NB4 (cell line): ENCODE measurements at places on chromosomes 4 and X.

- DNase-seq, result no peak
Observed at GRCh38 chr4:25430630-25431029, 53.6 kb downstream of the ANAPC4 start.

- no peak for DNase-seq
Observed at GRCh38 chr4:172393220-172393619, 580.0 kb downstream of the GALNTL6 start.

GRCh38 chrX:133794126-133794525, 191.3 kb downstream of the GPC3 start:
- no peak for DNase-seq

- DNase-seq, result no peak
Observed at GRCh38 chr4:100302061-100303026, 112.1 kb upstream of the DDIT4L start.

DNA sequence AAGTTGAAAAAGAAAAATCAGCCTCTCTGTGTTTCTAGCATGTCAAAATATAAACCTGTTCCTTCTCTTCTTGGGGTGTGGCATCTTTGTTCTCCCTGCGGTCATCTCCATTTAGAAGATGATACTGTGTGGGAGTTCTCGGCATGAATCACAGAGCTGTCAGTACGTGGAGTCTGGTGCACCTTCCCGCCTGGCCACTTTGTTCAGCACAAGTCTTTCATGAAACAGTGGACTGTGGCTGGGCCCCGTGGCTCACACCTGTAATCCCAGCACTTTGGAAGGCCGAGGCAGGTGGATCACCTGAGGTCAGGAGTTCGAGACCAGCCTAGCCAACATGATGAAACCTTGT, 166.5 kb downstream of the MAML3 start:
- DNase-seq, result no peak

DNA sequence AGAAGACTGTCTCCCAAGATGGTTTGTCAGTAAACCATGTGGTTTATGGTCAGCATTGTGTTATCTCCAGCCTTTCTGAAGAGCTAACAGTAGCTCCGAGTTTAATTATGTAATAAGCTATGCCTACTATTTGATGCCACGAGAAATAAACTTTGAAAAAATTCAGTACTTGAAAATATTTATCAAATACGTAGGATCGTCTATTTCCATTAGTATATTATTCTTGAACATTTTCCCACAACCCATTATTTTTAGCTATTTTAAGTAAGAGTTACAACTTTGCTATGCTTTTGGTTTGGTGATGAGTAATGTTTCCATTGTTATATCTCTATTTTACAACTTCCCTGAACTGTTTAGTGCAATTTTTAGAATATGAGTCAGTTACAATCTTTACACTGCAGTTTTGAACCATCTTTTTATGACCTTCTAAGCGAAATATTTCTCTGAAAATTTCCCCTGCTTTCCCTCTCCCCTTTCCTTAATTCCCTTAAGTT, 44.5 kb upstream of the TRIM2 start:
- DNase-seq, result peak; percentile 29

- DNase-seq, result no peak
Observed at GRCh38 chrX:30814978-30815377, 74.1 kb downstream of the TAB3 start.

- DNase-seq, result no peak
Observed at GRCh38 chr4:112897543-112897942, 151.9 kb upstream of the ANK2 start.

GRCh38 chr4:118756958-118757357, 71.8 kb downstream of the METTL14 start:
- no peak for DNase-seq

GRCh38 chr4:141658309-141658708, 21.9 kb downstream of the IL15 start:
- no peak for DNase-seq

DNA sequence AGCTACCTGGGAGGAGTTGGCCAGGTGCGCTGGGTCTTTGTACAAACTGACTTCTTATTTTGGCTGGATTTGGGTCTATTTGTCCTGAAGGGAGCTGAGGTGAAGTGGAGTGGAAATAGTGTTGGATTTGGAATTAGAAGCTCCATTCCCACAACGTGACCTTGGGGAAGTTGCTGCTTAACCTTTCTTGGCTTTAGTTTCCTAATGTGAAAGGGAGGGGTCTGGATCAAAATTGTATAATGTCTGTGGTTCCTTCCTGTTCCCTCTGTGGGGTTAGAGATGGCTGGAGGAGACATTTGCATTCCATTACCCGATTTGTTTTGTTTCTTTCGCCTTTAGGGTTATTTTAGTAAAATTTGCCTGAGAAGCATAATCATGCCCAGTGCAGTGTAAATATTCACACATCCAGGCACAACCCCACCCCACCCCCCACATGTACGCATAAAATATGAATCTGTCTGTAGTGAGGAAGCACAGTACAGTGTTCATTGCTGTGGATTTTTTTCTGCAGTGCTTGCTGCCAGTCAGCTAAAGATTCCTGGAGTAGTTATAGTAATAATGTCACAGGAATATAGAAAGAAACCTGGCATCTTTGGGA, 21.5 kb downstream of the JADE1 start:
- no peak for DNase-seq

DNA sequence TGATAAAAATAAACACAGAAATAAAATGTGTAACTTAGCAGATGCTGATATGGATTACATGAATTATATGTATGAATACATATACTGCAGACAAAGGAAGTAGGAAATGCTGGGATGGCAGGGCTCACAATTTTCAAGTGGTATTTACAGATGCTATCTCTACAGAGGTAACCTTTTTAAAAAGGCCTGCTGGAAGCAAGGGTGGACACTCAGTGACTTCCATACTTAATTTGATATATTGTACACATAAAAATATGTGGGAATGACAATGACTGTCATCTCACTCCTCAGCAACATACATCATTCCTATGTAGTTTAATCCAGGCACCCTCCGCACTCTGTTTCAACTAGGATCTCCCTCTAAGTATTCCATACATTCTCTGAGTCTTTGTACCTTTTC, 452.9 kb downstream of the DTHD1 start:
- DNase-seq, result no peak

DNA sequence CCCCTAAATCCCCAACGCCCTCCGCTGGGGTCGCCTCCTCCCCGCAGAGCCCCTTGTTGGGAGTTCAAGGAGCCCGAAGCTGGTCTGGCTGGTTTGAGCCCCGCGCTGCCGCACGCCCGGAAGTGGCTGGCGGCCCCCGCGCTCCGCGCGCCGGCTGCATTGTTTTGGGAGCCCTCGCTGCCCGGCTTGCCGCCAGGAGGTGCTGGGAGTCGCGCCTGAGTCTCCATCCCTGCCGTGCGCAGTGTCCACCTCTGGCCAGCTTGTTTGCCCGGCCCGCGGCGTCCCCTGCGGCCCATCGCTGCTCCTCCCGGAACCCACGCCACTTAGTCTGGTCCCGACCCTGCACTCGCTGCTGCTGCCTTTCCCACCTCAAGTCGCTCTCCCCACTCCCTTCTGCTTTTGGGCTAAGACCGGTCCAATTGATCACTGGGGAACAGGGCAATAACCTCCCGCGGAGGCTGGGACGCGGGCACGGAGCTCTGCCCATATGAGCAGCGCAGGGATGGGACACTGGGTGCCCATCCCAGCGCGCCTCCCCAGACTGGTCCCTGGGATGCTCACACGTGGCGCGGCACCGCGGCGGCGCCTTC, 2.2 kb upstream of the SFRP2 start:
- DNase-seq, result no peak

GRCh38 chr4:143282211-143282707, 54.4 kb upstream of the GAB1 start:
- no peak for DNase-seq

GRCh38 chrX:145792281-145792680, 25.3 kb upstream of the SLITRK2 start:
- no peak for DNase-seq

DNA sequence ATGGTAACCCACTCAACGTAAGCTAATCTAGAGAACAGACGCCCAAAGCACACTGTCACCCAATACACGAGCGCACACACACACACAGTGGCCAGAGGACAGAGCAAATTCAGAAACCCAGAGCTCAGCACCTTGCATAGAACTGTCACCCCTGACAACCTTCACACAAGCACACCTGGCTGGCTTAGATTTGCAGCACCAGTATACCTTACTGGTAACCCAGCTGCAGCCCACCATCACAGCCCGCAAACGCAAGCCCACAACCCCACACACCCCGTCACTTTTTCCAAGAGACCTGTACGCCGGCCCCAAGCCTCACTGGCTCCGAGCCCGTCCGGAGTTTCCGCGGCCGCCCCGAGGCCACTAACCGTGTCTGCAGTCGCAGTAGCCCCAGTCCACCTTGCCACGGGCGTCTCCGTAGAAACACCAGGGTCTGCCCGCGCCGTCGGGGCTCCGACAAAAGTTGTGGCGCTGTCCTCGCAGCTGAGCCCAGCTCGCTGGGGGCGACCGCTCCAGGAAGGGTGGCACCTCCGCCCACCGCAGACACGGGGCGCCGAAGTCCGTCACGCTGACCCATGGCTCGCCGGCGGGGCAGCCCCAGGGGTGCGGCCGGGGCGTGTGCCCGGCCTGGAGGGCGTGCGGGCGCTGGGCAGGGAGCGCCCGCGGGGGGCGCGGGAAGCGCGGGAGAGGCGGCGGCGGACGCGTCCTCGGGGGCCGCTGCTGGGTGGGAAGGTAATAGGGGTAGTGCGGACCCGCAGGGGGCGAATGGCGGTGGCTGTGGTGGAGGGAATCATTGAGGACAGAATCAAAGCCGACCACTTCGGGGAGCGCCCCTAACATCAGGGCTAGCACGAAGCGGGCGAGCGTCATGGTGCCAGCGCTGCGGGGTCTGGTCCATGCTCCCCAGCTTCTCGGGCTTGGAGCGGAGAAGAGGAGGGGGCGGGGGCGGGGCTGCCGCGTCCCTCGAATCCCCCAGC, 664 bp downstream of the PRSS12 start:
- DNase-seq, result peak; percentile 51

GRCh38 chrX:131359611-131360010, 70.5 kb upstream of the IGSF1 start:
- DNase-seq, result no peak

- peak; percentile 62 for DNase-seq
Observed at GRCh38 chrX:118802857-118803256, 20.8 kb upstream of the ZCCHC12 start.

DNA sequence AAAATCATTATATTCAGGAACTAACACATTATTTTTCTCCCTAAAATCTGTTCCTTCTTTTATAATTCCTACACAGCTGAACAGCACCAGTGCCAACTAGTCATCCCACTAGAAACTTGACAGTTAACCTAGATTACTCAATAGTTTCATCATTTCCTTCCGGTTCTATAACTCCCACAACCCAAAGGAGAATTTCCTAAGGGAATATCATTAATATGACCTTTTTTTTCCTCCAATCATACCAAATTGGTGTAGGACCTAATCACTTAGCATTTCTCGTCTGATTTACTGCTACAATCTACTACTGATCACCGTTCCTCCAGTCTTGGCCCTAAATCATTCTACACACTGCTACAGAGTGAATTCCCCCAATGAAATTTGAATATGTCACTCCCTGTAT, 45.9 kb downstream of the WDFY3 start:
- peak; percentile 36 for DNase-seq

DNA sequence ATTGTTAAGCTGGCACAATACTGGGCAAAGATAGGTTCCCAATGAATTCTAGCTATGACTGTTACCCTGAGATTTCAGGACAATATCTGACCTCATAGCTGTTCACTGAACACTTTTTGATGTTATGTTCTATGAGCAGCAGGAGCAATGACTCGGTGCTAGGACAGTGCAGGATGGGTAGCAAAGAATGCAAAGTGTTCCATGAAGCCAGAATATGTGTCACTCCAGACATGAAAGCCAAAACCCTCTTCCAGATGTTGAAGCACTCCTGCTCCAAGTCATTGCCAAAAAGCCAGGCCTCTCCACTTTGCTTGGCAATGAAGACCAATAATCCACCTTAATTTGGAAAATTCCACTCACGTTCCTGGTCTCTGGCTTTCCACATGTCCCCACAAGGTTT, 300.9 kb upstream of the CPEB2 start:
- no peak for DNase-seq

- DNase-seq, result no peak
Observed at GRCh38 chr4:165199722-165200121, 7.6 kb upstream of the KLHL2 start.

- DNase-seq, result no peak
Observed at GRCh38 chr4:102580463-102580842, 79.3 kb downstream of the NFKB1 start.

DNA sequence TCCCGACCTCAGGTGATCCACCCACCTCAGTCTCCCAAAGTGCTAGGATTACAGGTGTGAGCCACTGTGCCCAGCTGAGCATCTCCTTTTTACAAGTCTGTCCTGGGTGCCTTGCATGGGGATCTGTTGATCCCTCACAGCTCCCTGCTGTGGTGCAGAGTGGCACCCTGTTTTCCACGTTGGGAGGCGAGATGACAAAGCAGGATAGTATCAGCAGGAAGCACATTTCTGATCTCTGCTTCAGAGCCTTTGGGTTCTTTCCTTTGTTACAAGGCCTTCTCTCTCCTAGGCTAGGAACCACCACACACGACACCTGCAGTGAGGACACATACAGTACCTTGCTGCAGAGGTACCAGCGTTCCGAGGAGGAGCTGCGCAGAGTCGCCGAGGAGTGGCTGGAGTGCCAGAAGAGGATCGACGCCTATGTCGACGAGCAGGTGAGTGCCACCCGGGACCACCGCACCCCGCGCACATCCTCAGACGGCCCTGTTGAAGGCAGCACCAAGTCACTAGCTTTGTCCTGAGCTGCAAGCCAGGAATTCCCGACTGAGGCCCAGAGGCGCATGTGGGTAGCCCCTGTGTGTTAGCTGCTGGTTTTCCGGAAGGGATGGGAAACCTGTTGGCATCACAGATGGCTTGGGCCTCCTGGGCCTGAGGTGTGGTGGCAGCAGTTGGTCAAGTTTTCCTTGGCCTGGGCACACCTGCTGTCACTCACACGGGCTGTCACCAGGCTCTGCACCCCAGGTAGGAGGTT, 109.6 kb downstream of the TNIP2 start:
- DNase-seq, result no peak

DNA sequence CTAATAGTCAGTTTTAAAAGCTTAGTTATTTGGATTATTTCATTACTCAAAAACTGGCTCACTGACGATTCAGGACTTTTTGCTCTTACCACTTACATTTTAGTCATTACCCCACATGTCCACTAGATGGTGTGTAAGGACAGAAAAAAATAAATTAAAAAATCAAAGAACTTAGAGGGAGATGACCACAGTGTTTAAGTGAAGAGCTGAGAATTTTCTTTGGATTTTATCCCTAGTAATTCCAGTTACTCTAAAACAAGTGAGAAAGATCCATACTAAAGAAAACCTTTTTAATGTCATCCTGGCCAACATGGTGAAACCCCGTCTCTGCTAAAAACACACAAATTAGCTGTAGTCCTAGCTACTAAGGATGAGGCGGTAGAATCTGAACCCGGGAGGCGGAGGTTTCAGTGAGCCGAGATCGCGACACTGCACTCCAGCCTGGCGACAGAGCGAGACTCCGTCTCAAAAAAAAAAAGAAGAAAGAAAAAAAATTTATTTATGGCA, 26.4 kb upstream of the TMPRSS11B start:
- DNase-seq, result peak; percentile 41
